ENCODE measurements at places on chromosomes 6 and 20.

- DNase-seq, result no peak
Measured at GRCh38 chr6:52566853-52567279, 10.0 kb downstream of the TRAM2 start.

- no peak for DNase-seq
Measured at GRCh38 chr20:5181958-5182357, 55.1 kb downstream of the CDS2 start.

GRCh38 chr6:115001731-115002350 lies 659.0 kb upstream of the HS3ST5 start:
- DNase-seq, result no peak

GRCh38 chr20:41551011-41551705 lies 67.0 kb downstream of the CHD6 start:
- DNase-seq, result no peak

DNA sequence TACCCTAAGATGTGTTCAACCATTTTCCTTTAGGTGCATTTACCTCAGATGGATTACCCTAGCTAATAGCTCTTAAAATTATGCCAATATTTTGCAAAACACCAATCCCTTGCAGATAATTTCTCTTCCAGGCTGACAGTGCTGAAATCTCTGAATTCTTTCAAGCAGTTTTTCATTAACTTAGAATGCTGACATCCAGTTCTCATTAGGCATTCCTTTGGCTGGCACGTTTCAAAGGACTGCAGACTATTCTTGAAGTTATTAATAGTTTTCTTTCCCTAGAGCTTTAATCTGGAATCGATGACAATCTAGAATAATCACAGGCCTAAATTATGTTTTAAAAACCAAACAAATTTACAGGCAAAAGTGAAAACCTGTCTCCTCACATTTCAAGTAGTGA lies 68.3 kb downstream of the SMLR1 start:
- no peak for DNase-seq

- DNase-seq, result peak; percentile 56
Measured at GRCh38 chr6:157667211-157668008, 155.6 kb upstream of the SNX9 start.

DNA sequence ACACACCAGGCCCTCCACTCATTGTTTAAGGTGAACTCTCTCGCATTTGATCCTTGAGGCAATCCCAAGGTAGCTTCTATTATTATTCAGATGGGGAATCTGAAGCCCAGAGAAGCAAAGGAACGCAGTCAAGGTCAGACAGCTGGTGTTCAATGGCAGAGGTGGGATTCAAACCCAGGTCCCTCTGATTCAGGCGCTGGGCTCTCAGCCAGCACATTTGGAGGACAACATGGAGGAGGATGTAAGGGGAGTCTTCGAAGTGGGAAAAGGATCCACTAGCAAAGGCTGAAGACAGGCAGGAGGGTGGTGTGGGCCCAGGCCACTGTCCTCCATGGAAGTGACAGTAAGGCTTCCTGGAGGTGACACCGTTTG lies 13.9 kb upstream of the TTPAL start:
- DNase-seq, result no peak

DNA sequence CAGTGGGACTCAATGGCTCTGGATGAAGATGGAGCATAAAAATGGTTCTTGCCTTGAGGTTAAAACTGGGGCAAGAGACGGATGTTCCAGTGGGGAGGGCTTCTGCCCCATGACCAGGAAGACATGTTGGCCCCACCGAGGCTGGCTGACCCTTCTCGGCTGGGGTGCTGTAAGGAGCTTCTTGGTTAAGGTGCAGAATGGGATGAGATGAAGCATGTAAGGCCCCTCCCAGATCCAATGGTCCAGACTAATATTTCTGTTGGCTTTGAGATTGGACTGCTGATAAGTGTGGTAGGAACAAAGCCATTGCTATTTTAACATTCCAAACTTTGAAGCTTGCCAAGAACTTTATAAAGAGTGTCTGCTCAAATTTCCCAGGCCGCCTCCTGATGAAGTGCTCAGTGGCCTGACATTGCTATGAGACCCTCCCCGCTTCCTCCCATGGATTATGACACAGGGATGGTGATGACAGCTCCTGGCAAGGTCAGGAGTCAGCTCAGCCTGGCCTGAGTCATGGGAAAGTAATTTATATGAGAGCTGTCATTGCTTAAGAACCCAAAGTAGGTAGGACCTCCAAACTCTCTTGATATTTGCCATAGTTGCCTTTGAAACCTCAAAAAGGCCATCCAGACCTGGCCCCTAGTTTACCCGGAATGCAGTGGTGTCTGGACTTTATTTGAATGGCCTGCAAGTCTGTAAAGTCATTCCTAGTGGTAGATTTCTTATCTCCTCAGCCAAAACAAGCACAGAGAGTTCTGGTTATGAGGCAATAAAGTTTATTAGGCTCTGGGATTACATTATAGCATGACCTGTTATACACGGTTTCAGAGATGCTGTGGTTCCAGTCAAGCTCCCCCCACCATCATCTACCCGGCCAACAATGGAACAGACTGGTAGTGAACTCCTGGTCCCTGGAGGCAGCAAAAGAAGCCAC lies 55.2 kb downstream of the TGM2 start:
- no peak for DNase-seq

GRCh38 chr6:143872201-143872600 lies 7.9 kb downstream of the ZC2HC1B start:
- DNase-seq, result no peak

- DNase-seq, result no peak
Measured at GRCh38 chr20:62294516-62294915, 8.3 kb upstream of the ADRM1 start.
